OCI-LY7 (cell line): ENCODE measurements at places on chromosomes 2 and 18. TPM values are rescaled to one million over a fixed set of nuclear protein-coding genes. Genes with fewer than 3 reads are reported as not detected.

- DNase-seq = no peak
Observed at GRCh38 chr2:62931536-62931935, 119.1 kb upstream of the OTX1 start.

DNA sequence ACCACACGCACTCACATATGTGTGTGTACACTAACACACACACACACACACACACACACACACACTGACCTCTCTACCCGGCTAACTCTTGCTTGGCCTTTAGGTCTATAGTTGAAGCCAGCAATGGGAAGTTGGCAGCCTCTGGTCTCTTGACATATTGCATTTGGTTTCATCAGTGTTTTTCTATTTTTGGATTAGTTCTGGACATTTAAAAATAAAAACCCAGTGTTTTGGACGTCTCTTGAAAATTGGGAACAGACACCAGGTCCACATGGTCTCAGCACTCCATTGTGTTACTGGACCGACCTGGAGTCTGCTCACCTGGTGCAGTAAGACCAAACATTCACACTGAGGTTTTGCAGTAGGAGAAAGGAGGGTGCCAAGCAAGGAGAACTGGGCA, 50.4 kb upstream of the AFF3 start:
- no peak for DNase-seq

SERPINB7 gene
- total RNA-seq = not detected in 2 replicates

DNA sequence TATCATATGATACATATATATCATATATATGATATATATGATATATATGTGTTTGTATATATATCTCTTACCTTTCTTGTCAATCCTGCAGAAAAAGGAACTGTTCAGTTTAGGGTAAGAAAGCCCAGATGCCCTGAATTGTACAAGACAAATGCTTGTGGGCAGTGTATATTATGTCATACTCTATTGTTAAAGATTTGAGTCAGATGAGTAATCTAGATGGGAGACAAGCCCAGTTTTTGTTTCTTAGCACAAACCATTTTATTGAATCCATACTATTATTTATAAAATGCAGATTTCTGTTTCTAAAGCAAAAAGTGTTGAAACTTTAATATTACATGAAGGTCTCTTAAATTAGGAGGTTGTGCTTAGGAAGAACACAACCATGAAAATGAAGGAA, 90.6 kb downstream of the VRK2 start:
- no peak for DNase-seq

TLX2 gene
- not detected in 2 replicates for total RNA-seq

DNA sequence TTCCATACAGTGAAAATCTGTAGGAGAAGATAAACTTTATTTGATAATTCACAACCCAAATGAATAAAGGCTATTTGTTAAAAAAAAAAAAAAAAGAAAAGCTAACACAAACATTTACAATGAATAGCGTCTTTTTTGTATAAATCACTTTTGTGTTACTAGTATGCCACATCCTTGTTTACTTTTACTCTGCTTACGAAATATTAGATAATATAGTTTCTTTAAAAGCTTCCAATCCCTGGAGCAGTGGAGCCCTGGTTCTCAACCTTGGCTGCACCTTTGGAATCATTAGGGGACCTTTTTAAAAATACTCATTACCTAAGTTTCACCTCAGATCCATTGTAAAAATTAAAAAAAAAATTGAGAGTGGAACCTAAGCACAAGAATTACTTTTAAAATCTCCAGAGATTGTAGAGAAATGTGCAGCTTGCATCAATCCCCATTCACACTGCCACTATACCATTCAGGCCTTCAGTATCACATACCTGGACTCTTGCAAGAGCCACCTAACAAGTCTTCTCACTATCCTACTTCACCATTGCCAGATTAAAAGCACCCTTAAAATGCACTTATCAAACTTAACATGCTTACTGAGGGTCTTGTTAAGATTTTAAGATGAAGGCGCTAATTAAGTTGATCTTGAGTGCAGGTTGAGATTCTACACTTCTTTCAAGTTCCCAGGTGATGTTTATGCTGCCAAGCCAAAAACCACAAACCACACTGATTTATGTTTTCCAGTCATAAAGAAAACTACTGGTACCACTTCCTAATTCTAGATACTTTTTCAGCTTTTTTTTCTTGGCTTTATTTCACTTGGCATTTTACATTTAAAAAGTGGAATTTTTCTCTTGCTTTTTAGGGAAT, 59.7 kb upstream of the ZC3H15 start:
- peak; percentile 42 for DNase-seq

DNA sequence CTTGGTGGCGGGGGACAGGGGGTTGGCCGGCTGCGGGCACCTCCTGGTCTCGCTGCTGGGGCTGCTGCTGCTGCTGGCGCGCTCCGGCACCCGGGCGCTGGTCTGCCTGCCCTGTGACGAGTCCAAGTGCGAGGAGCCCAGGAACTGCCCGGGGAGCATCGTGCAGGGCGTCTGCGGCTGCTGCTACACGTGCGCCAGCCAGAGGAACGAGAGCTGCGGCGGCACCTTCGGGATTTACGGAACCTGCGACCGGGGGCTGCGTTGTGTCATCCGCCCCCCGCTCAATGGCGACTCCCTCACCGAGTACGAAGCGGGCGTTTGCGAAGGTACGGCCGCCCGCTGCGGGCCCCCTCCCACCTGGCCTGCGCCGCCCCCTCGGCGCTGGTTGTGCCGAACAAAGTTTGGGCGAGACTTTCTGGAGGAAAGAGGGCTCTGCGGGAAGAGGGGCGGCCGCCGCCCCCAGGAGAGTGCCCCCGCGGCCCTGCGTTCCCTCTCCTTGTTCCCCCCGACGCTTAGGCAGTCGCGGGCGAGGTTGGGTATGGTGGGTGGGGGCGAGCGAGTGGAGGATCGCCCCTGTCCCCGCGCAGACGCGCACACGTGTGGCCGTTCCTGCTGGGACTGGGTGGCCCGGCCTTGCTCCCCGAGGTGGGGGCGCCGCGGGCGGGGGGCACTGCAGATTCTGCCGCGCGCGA, 866 bp downstream of the CRIM1 start:
- peak; percentile 71 for DNase-seq

ATP9B gene
- 36.4 and 37.5 TPM in 2 replicates for total RNA-seq

CSRNP3 gene
- total RNA-seq = 1.3 and 1.4 TPM in 2 replicates

ZNF804A gene
- 14.3 and 14.4 TPM in 2 replicates for total RNA-seq

- DNase-seq = no peak
Observed at GRCh38 chr2:17736989-17737388, 16.6 kb downstream of the SMC6 start.

DNA sequence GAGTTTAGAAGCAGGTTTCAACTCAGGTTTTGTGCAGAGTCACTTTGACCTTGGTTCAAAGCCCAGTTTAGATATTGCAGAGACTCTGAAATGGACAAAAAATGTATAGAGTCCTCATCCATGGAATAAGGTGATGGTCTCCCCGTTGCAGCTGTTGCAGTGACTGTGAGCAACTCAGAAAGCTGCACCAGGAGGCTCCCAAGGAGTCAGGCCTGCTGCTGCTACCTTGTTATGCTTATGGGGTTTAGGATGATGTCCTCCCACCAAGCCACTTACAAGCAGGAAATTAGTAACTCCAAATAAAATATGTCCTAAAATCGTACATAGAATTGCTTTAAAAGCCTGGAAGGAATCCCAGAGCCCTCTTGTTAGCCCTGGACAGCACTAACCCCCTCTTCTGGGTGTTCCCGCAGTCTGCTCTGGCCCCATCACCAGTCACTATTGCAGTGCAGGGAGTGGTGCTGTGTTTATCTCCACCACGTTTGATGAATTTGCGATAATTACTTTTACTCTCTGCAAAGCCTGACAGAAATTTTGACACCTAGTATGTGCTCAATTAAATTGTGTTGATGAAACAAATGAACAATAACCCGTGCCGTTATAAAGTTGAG, 189.0 kb downstream of the CNTNAP5 start:
- no peak for DNase-seq

CLEC4F gene
- not detected in 2 replicates for total RNA-seq

- DNase-seq = no peak
Observed at GRCh38 chr18:56593906-56594305, 44.5 kb downstream of the TXNL1 start.

GRCh38 chr2:151767536-151767935, 33.3 kb upstream of the NEB start:
- DNase-seq = no peak

- DNase-seq = no peak
Observed at GRCh38 chr2:14633461-14634181, 1.1 kb downstream of the LRATD1 start.

MYO1B gene
- total RNA-seq = not detected in 2 replicates

GRCh38 chr18:54238173-54238936, 13.9 kb upstream of the MBD2 start:
- no peak for DNase-seq

- DNase-seq = no peak
Observed at GRCh38 chr2:186433040-186433439, 53.0 kb upstream of the ZC3H15 start.

- DNase-seq = no peak
Observed at GRCh38 chr18:11377766-11378540, 228.6 kb upstream of the PIEZO2 start.

GRCh38 chr2:201656102-201656501, 12.8 kb upstream of the TMEM237 start:
- no peak for DNase-seq

GRCh38 chr2:239012936-239013677, 165.2 kb downstream of the TWIST2 start:
- no peak for DNase-seq

- no peak for DNase-seq
Observed at GRCh38 chr18:41967680-41968079, 12.6 kb downstream of the PIK3C3 start.

GRCh38 chr2:169528271-169528701, 18.8 kb downstream of the KLHL41 start:
- DNase-seq = peak; percentile 75

FBXO15 gene
- 1.2 and 2.1 TPM in 2 replicates for total RNA-seq

- no peak for DNase-seq
Observed at GRCh38 chr2:37589298-37589697, 82.1 kb downstream of the CDC42EP3 start.

KCNG2 gene
- not detected in 2 replicates for total RNA-seq

MALL gene
- total RNA-seq = not detected in 2 replicates

DNA sequence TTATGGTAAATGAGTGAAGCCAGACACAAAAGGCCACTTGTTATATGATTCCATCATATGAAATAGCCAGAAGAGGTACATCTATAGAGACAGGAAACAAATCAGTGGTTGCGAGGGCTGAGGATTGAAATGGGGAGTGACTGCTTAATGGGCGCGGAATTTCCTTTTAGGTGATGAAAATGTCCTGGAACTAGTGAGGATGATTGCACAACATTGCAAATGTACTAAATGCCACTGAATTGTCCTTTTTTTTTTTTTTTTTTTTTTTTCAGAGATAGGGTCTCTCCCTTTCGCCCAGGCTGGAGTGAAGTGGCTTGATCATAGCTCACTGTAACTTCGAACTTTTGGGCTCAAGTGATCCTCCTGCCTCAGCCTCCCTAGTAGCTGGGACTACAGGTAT, 15.3 kb upstream of the GAREM2 start:
- DNase-seq = no peak

TMEM37 gene
- not detected in 2 replicates for total RNA-seq

- no peak for DNase-seq
Observed at GRCh38 chr2:150234787-150235446, 252.6 kb downstream of the RND3 start.

CFAP221 gene
- not detected in 2 replicates for total RNA-seq

DNA sequence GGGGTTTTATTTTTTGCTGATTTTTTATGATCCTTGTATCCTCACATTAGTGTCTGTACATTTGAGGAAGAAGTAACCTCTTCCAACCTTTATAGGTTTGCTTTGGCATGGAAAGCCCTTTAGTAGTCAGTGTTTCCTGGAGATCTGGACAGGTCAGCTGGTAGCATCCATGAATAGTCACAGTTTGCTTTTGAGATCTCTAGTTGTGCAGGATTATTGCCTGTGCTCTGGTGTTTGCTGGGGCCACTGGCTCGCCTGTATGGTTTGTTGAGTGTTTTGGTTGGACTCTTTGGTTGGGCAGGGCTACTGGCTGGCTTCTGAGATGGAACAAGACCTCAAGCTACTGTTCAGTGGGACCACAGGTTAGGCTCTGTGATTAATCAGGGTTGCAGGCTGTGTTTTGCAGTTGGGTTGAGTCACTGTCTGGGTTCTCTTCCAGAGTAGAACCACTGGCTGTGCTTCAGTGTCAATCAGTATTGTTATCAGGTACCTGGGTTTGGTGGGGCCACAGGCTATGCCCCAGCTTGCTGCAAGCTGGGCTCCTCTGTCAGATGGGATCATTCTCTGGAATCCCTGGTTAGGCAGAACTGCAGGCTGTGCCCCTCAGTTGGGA, 20.0 kb downstream of the SP140L start:
- DNase-seq = no peak

M1AP gene
- total RNA-seq = not detected in 2 replicates

DNA sequence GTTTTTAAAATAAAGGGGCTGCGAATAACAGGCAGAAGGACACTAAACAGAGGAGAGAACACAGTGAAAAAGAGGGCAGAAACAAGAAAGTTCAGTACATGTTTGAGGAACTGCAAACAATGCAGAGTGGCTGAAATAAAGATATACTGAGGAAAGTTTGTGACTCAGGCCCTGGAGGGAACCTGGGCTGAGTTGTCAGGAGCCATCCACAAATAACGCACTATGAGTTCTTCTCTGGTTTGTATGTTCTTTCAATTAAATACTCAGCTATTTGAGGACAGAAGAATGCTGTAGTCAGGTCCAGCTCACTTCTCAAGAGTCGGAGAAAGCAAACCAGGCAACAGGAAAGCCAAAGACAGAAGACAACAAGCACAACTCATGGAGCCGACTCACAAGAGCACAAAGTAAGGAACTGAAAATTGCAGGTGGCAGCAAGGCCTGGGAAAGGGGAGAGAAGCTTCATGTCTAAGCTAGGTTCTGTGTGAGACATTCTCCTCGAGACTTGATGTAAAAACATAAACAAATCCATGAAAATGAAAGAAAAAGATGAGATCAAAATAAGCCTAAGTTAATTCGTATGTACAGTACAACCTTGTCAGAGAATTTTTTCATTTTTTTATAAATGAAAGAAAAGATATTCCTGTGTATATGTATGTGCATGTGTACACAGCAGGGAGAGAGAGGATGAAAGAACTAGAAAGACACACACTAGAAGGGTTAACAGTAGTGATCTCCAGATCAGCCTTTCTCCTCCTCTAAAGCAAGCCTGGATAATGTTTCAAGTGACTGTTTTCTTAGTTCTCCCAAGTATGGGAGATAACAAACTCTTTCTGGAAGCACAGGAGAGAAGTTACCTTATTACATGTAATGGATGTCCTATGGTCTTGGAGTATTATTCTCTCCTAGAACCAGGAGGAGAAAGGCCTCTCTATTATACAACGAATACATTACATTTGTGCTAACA, 41.5 kb downstream of the CHN1 start:
- DNase-seq = peak; percentile 9

DNA sequence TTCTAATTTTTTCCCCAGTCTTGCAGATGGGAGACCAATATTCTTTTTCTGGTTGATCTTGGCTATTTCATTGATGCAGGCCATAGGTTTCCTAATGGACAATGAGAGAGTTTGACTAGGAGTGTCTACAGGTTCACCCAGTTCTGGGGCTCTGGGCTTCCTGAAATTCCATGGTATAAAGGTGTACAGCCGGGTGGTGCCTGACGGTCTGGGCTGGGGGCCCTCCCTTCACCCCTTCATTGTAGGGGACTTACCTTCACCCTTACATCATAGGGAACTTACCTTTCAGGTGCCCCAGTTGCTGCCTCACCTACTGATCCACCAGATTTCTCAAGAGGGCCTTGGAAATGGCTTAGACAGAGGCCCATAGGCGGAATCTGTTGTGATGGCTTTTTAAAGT, 13.0 kb upstream of the LAPTM4A start:
- no peak for DNase-seq

DLX1 gene
- total RNA-seq = not detected in 2 replicates
